Nucleus accumbens (tissue), 56 donors: ENCODE measurements at places on chromosomes 11 and 22.

- DNase-seq: no peak
Measured at GRCh38 chr11:57251491-57252104, 14.5 kb upstream of the APLNR start.

GRCh38 chr11:95085117-95085816, 4.4 kb upstream of the ENDOD1 start:
- no peak for DNase-seq

- no peak for DNase-seq
Measured at GRCh38 chr11:128694618-128695481, 978 bp downstream of the FLI1 start.

GRCh38 chr11:9604134-9604533, 30.7 kb downstream of the WEE1 start:
- no peak for DNase-seq

DNA sequence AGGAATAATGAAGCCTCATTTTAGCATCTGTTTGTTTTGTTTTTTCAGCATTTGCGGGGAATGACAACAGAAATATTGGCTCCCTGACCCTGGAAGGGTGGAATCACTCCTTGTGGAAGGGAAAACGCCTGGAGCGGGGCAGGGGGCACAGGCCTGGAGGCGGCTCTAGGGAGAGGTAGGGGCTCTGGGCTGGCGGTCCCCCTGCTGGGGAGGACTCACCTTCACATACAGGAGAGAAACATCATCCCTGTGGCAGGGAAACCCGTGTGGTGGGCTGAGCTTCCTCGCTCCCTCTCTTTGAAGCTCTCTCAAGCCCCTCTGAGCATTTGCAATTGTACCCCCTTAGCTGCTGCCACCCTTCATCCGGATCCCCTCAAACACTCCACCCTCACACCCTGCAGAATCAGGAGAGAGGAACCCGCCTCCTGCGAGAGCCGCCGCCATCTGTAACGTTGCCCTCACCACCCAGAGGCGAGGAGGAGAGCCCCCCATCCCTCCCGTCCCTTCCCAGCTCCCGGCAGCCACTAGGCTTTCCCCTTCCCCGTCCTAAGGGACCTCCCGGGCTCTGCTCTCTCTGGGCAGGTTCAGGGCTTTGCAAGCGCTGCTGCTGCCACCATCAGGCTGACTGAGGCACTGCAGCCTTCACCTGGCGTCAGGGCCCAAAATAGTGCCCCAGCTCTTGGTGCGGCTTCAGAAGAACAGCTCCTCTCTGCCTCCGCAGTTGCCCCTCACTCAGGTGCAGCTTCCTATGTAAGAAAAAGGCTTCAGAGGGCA, 10.4 kb downstream of the KIRREL3 start:
- DNase-seq: peak; percentile 73

DNA sequence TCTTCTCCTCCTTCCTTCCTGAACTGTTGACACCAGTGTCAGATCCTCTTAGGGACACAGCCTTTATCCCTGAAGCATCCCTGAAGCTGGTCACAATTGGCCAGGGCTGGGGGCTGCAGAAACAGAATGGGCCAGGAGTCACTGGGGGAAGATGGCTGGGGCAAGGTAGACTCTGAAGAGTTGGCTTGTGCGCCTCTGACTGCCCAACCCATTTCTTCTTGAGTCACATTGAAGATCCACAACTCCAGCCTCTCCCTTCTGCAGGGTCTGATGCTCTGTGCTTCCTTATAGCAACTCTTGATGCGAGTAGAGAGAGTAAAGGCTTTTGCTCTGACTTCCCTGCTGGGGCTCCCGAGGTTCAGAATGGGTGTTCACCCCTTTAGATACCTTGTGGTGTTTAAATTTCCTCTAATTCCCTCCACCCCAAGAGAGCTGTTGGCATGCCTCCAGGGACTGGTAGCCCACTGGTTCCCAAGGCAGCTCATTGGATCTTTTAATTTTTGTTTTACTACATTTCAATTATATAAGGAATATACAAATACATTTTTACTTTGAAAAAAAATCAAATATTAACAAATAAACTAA, 13.4 kb downstream of the PRDM11 start:
- DNase-seq: no peak

DNA sequence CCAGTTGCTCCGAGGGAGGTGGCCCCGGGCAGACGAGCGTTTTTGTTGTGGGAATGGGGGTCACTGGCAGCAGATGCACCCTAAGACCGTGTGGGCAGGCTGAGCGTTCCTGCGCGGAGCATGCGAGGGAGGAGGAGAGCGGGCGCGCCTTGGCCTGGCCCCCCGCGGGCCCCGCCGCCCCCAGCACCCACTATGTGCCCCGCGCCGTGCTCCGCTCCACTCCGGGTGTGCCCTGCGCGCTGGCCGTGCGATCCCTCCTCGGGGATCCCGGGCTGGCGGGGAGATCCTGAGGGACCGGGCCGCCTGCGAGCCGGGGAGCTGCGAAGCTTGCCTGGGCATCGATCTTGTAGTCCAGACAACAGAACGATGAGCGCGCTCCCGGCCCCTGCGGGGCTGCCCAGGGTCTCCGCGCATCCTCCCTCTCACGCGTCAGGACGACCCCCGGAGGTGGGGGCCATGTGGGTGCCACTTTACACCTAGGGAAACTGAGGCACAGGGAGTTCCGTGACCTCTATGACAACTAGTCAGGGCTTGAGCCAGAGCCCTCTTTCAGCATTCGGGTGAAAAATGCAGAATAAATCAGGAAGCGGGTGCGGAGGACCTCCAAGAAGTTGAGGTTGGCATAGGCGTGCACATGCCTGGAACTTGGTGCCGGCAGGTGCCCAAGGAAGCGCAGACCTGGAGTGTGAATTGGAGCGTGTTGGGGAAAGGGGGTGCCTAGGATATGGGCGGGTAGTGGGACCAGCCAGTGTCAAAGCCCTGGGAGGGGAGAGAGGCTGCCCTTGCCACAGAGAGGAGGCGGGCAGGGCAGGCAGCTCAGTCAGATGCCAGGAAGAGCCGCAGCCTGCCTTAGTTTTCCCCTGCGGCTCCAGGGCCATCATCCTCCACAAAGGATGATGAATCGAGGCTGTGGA, 1.3 kb upstream of the KMT5B start:
- DNase-seq: no peak

GRCh38 chr11:119025099-119025473, 5.6 kb downstream of the SLC37A4 start:
- DNase-seq: no peak

DNA sequence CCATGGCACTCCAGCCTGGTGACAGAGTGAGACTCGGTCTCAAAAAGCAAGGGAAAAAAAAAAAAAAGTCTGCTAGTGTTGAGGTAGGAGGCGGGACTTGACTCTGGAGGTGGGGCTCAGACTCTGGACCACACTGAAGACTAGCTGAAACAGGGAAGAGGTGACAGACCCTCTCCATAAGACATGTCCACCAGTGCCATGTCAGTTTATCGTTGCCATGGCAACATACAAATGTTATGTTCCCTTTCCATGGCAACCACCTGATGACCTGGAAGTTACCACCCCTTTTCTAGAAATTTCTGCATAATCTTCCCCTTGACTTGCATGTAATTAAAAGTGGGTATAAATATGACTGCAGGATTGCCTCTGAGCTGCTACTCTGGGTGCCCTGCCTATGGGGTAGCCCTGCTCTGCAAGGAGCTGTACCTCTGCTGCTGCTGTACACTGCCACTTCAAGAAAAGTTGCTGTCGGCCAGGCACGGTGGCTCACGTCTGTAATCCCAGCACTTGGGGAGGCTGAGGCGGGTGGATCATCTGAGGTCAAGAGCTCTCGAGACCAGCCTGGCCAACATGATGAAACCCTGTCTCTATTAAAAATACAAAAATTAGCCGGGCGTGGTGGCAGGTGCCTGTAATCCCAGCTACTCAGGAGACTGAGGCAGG, 55.1 kb downstream of the KIAA1671 start:
- DNase-seq: no peak

GRCh38 chr22:47596176-47596690, 833.8 kb downstream of the TBC1D22A start:
- DNase-seq: no peak

DNA sequence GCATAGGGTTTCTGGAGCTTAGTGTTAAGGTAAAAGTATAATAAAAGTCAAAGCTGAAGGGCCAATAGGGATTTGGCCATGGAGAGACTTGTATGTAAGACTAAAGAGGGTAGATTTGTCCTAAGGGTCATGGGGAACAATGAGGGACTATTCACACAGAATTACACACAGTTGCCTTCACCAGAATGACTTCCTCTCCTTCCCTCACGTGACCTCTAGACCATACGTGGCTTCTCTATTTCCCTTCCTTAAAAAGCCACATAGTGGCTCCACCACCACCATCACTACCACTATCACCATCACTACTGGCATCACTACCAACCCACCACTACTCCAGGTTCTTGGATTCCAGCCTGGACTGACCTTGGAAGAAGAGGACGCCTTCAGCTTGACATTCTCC, 2.8 kb downstream of the HPX start:
- DNase-seq: no peak

DNA sequence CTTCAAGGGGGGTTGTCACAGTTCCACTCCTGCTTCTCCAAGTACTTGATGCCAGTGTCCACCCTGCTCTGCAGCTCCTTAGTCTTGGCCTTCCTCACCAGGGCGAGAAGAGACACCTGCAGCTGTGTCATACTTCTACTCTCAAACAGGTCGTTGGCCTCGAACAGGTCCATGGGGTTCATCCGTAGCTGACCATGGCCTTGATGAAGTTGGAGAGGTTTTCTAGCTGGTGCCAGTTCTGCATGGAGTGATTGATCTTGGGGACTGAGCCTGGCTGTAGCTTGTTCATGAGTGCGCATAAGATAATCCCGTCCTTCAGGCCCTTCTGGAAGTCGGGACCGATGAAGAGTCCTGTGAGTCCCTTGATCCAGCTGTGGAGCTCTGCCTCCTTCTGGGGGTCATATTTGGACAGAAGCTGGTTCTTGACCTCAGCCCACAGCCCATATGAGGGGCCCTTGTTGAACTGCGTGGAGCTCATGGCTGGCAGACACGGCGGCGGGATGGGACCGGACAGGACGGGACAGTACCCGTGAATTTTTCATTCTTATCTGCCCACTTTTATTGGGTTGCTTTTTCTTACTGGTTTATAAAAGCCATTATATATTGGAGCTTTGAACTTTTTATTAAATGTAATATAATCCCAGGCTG, 33.4 kb upstream of the HORMAD2 start:
- DNase-seq: no peak

- no peak for DNase-seq
Measured at GRCh38 chr11:108466405-108466804, 924 bp downstream of the C11orf65 start.

DNA sequence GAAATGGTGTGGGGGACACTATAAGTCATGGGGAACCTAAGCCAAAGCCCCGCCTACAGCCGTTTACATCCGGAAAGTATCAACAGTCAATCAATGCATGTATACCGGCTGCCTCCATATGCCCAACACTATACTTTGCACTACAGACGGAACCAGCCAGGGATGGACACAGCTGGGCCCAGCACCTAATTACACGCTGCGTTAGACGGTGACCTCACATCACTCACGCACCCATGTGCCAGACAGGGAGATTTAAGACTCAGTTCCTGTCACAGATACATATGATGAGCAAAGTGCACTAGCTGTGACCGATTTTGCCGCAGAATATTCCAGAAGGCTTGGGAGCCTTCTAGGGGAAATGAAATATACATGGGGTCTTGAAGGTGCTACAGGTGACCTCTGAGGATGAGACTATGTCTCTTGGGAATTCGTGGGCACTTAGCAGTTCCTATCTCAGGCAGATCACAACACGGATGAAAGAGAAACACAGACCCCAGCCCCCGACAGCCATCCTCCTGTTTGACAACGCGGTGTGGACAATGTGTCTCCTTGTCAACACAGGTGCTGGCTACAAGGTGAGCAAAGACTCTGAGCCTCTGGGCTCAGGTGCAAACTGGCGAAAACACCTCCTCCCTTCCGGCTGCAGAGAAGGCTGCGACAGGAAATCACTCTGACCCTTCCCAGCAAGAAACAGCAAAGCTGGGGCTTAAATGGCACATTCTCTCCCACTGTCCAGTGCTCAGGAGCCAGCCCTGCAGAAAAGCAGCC, 8.0 kb downstream of the AHNAK start:
- no peak for DNase-seq

DNA sequence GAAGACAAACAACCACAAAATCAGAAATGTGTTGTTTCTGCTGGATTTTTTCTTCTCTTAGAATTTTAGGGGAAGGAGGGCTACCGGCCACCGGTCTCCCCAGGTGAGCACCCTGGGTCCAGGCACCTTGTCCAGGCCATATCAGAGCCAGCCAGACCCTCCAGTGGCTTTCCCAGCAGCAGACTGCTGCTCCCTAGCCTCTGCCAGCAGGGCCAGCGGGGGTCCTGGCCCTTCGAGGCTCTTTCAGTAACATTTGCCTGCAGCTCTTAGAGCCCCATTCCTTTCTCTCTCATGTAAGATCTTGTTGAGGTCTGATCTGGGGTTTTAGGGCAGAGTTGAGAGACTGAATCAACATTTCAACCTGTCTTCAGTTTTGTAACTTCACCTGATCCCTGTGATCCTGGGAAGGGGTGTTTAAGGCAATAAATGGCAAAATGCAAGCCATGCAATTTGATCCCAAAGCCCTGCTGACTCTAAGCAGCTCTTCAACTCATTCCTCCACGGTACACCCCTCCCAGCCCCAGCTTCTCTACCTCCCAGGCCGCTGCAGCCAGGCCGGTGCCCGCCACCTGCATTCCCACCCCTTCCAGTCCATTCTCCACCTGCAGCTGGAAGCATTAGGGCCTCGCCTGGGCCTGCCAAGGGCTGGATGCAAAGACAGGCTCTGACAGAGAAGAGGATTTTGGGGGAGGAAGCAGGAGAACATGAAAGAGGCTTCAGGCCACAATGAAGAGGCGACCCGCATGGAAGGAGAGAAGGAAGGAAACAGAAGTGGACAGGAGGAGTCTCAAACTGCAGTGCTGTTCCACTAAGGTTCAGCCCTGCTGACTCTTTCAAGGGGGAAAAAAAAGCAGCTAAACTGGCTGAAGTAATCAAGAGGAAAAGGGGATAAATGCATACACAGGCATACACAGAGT, 113.0 kb upstream of the FGF3 start:
- DNase-seq: no peak

GRCh38 chr11:103988595-103988969, 47.9 kb upstream of the DDI1 start:
- no peak for DNase-seq

DNA sequence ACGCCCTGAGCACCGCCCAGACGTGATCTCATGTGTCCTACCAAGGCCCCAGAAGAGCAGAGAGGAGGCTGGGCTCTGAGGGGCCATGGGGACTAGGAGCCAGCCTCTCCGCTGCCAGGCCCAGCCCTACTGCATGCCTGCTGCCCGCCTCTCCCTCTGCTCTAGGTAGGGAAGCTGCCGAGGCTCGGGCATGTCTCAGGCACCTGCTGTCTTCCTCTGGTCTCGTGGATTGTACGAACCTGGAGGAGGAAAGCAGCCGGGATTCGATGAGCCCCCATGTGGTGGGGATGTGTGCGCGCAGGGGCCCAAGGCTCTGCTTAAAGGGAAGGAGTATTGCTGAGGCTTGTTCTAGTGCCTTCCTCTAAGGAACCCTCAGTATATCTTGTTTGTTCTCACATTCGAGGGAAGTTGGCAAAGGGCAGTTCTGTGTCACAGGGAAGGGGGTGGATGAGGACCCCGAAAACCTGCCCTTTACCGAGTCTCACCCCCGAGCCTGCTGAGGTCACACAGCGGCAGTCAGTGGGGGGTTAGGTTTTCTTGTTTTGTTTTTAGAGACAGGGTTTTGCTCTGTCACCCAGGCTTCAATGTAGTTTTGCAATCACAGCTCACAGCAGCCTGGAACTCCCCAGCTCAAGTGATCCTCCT, 21.2 kb downstream of the DAGLA start:
- DNase-seq: no peak

- no peak for DNase-seq
Measured at GRCh38 chr11:116360221-116360941, 412.4 kb downstream of the BUD13 start.

GRCh38 chr11:122215244-122215992, 99.4 kb upstream of the BLID start:
- peak; percentile 46 for DNase-seq
